Panc1 (cell line): ENCODE measurements at places on chromosomes 7 and 10.

- no peaks in the 10 kb centered on the region for H3K36me3 ChIP-seq
- no peaks in the 10 kb centered on the region for H3K27me3 ChIP-seq
- DNase-seq, result no peak
These were observed 113.7 kb upstream of the ADARB2 start for GRCh38 chr10:1850971-1851527.

DNA sequence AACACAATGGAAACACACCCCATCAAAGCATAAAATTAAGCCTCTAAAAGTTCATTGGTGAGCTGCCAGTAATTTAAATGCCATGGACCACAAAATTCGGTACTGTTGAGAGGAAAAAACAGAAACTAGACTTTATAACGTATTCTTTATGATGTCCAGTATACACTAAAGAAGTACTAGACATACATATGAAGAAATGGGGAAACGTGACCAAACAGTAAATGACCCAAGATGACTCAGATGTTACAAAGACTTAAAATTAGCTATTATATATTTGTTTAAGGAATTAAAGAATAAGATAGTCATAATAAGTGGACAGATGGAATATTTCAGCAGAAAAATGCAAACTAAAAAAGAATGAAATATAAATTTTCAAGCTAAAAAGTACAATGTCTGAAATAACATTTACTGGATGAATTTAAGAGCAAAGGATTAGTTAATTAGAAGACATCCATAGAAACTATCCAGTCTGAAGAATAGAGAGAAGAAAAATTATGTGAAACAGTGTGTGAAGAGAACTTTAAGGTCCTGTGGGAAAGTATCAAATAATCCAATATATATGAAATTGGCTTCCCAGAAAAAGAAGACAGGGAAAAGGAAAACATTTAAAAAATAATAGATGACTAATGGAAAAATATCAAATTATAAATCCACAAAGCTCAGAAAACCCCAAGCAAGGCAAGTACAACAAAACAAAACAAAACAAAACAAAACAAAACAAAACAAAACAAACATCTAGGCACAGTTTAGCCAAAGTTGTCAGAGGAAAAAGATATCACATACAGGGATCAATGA is 69.4 kb downstream of the SAMD9 start:
- H3K27ac ChIP-seq, result peak overlapping the region; percentile 69
- no peaks in the 10 kb centered on the region for H3K27me3 ChIP-seq
- H3K36me3 ChIP-seq, result no peaks in the 10 kb centered on the region
- no peak overlapping the region for H3K4me3 ChIP-seq
- peaks cover 27% of the 10 kb centered on the region for H3K4me1 ChIP-seq

- no peaks in the 10 kb centered on the region for H3K4me1 ChIP-seq
- no peak for DNase-seq
- H3K4me3 ChIP-seq, result no peak overlapping the region
- H3K27ac ChIP-seq, result no peak overlapping the region
- peaks cover 6% of the 10 kb centered on the region for H3K36me3 ChIP-seq
- H3K27me3 ChIP-seq, result no peaks in the 10 kb centered on the region
These were observed 10.1 kb downstream of the PSTK start for GRCh38 chr10:122990278-122990677.

DNA sequence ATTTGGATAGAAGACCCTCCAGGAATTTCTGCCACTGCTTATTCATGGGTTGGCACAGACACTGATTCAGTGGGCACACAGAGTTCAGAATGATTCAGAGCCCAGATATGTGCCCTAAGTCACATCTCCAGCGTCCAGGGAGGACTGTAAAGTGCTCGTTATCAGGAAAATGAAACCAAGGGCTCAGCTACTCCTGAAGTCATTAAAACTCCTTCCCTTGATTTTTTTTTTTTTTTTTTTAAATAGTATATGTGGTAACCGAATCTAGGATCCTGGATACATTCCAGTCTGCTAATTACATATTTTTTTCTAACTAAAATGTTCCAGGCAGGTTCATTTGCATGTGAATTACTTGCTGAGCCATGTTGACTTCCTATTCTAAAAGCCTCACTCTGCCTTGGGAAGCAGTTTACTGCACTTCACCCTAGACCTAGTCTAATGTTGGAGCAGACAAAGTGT is 34.7 kb downstream of the MET start:
- peaks cover 91% of the 10 kb centered on the region for H3K4me1 ChIP-seq
- peak overlapping the region; percentile 91 for H3K27ac ChIP-seq
- peak; percentile 83 for DNase-seq
- peaks cover 4% of the 10 kb centered on the region for H3K36me3 ChIP-seq
- H3K4me3 ChIP-seq, result peak overlapping the region; percentile 26

DNA sequence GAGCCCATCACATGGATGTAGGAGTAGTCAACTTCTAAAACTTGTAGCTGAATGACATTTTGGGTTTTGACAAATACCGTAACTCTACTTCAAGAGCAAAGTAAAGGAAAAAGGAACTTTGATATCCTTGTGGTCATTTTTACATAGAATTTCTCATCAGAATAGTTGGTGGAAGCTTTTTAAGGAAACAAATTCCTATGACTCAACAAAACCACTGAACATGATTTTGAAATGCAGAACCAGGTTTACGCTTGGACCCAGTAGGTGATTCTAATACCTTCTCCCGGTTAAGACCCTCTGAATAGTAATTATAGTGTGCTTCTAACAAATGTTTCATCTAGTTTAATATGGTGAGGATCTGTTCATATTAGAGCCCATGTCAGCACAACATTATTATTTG is 307.8 kb downstream of the GPR37 start:
- no peak for DNase-seq
- H3K36me3 ChIP-seq, result no peaks in the 10 kb centered on the region
- no peak overlapping the region for H3K27ac ChIP-seq
- H3K4me1 ChIP-seq, result no peaks in the 10 kb centered on the region
- no peak overlapping the region for H3K4me3 ChIP-seq

- H3K27ac ChIP-seq, result peak overlapping the region; percentile 65
- no peaks in the 10 kb centered on the region for H3K36me3 ChIP-seq
- H3K4me1 ChIP-seq, result peaks cover 9% of the 10 kb centered on the region
These were observed 26.4 kb upstream of the SRGN start for GRCh38 chr10:69061305-69062161.

GRCh38 chr7:3688071-3688470 is 387.0 kb downstream of the SDK1 start:
- H3K4me3 ChIP-seq, result no peak overlapping the region
- no peak overlapping the region for H3K27ac ChIP-seq
- DNase-seq, result no peak
- H3K4me1 ChIP-seq, result no peaks in the 10 kb centered on the region
- no peaks in the 10 kb centered on the region for H3K36me3 ChIP-seq

DNA sequence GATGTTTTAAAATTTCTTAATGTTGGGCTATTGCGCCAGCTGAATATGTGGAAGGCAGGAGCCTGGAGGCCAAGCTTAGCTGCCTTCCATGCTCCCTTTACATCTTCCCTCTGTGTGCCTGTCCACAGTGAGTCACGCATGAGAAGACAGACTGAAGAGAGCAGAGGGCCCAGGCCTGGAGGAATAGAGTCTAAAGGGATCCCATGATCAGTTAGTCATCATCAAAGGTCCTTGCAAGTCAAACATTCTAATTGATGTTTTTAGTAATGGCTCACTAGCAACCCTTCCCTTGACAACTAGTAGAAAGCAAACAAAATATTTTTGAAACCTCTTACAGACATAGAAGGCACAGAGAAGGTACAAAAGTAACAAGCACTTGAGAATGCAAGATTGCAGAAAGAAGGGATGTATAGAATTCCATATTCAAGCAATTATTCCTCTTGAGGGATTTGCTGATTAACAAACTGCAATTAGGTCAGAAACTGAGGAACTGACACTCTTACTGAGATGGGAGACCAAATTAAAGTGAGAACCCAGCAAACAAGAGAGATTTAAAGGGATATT is 30.7 kb upstream of the APBB1IP start:
- DNase-seq, result peak; percentile 38
- no peak overlapping the region for H3K27ac ChIP-seq
- no peak overlapping the region for H3K4me3 ChIP-seq
- H3K27me3 ChIP-seq, result no peaks in the 10 kb centered on the region

- no peaks in the 10 kb centered on the region for H3K27me3 ChIP-seq
- no peak overlapping the region for H3K4me3 ChIP-seq
- DNase-seq, result no peak
- peaks cover 2% of the 10 kb centered on the region; the same call in 1 of the 2 replicates for H3K4me1 ChIP-seq
- no peak overlapping the region for H3K27ac ChIP-seq
These were observed 3.3 kb downstream of the RADIL start for GRCh38 chr7:4880218-4880617.

- no peak overlapping the region for H3K4me3 ChIP-seq
- H3K27ac ChIP-seq, result no peak overlapping the region
- H3K27me3 ChIP-seq, result no peaks in the 10 kb centered on the region
- H3K4me1 ChIP-seq, result no peaks in the 10 kb centered on the region
- no peak for DNase-seq
These were observed 39.0 kb upstream of the ADRA2A start for GRCh38 chr10:111037858-111038257.

DNA sequence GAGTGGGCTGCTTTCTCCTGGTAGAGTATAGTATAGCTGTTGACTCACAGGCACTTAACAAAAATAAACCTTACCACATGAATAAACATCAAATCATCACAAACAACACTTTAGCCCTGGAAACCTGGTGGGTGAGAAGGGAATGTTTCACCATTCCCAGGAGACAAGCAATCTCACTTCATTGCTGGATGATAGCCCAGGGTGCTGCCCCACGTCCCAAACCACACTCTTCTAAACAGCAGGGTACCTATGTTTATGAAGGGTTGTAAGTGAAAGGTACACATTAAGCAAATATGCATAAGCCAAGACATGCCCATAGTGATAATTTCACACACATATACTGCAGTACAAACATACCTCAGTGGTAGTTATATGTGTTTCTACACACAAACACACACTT is 276.2 kb downstream of the FGFR2 start:
- DNase-seq, result no peak
- no peaks in the 10 kb centered on the region for H3K27me3 ChIP-seq
- H3K36me3 ChIP-seq, result no peaks in the 10 kb centered on the region; the same call in 1 of the 2 replicates
- H3K4me3 ChIP-seq, result no peak overlapping the region

- no peak for DNase-seq
- no peak overlapping the region for H3K27ac ChIP-seq
- no peaks in the 10 kb centered on the region for H3K36me3 ChIP-seq
- no peak overlapping the region for H3K4me3 ChIP-seq
These were observed 21.0 kb upstream of the CCDC71L start for GRCh38 chr7:106681815-106682495.

GRCh38 chr7:69169386-69169785 is 428.9 kb upstream of the AUTS2 start:
- no peaks in the 10 kb centered on the region for H3K4me1 ChIP-seq
- H3K27ac ChIP-seq, result no peak overlapping the region
- H3K36me3 ChIP-seq, result no peaks in the 10 kb centered on the region
- no peak for DNase-seq

DNA sequence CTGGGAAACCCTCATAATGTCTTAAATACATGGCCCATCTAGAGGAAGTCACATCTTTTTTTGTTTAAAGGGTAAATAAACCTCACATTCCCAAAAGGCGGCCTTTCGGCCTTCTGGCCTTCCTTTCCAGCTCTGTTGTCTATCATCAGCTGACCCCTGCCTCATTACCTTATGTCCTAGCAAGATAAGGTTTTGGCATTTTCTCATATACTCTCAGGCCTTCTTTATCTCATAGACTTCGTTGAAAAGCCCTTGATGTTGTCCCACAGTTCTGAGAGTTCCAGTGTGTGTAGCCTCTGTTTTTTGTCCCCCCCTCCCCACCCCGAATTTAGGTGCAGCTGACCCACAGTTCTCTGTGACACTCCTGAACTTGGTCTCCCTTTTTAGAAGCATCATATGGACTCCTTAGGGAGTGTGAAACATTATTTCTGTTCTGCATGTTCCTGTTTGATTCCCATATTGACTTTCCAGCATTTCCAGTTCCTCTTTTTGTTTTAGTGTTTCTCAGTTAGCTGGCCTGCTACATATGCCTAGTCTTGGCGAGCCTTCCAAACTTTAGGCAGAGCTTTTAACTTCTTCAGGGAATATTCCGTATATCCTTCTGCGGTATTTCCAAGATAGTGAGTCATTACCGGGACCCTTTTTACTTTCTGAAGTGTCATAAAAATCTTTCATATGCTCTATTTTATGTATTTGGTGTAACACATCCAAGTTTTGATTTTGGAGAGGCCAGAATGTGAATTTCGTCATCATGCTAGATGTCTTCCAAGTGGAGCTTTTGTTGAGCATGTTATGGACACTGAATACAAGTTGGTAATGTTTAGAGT is 138.5 kb downstream of the LRRC4 start:
- DNase-seq, result no peak
- H3K27me3 ChIP-seq, result no peaks in the 10 kb centered on the region
- no peaks in the 10 kb centered on the region; the same call in 1 of the 2 replicates for H3K36me3 ChIP-seq
- H3K27ac ChIP-seq, result no peak overlapping the region

GRCh38 chr10:116014871-116015582 is 258.0 kb downstream of the GFRA1 start:
- H3K27ac ChIP-seq, result no peak overlapping the region
- no peaks in the 10 kb centered on the region for H3K4me1 ChIP-seq
- no peaks in the 10 kb centered on the region for H3K27me3 ChIP-seq
- DNase-seq, result no peak

DNA sequence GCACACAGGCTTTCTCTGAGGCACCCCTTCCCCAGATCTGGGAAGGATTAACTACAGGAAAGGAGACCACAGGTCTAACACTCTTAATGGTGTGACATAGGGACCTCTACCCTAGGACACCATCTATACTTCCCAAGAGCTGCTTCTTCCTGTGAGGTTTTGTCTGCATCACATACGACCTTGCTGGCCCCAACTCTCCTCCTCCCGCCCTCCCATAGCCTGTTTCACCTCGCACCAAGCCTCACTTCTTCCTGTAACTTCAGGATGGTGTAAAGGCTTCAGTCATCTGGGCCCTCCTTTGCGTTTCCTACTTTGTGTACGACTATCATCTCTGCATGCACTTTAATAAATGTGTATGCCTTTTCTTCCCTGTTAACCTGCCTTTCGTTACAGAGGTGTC is 274.3 kb downstream of the KLF6 start:
- no peak overlapping the region for H3K27ac ChIP-seq
- no peak overlapping the region for H3K4me3 ChIP-seq
- H3K36me3 ChIP-seq, result no peaks in the 10 kb centered on the region
- no peak for DNase-seq
- no peaks in the 10 kb centered on the region for H3K27me3 ChIP-seq

GRCh38 chr10:209357-209756 is 74.1 kb downstream of the ZMYND11 start:
- H3K4me1 ChIP-seq, result no peaks in the 10 kb centered on the region
- no peak overlapping the region for H3K27ac ChIP-seq
- no peak overlapping the region for H3K4me3 ChIP-seq
- peaks cover 4% of the 10 kb centered on the region; the same call in 1 of the 2 replicates for H3K36me3 ChIP-seq

- no peaks in the 10 kb centered on the region for H3K4me1 ChIP-seq
- no peak for DNase-seq
- no peak overlapping the region for H3K4me3 ChIP-seq
- H3K27me3 ChIP-seq, result no peaks in the 10 kb centered on the region
- no peaks in the 10 kb centered on the region for H3K36me3 ChIP-seq
These were observed 20.1 kb downstream of the ASB15 start for GRCh38 chr7:123621707-123622106.

DNA sequence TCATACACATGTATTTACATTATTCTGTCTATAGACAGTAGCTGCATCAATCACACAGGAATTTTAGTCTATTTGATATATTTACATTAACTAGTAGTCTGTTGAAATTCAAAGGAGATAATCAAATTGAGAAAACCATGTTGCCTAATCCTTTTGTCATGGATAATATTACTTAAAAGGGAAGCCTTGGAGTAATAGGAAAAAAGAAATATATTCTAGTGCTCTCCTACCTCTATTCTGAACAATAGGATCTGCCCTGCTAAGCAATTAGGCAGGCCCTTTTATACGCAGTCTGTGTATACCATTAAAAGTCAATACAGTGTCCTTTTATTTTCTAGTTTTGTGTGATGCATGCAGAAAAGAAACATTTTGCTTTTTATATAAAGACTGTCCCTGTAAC is 24.5 kb downstream of the UMAD1 start:
- no peak overlapping the region for H3K27ac ChIP-seq
- H3K4me3 ChIP-seq, result no peak overlapping the region
- H3K4me1 ChIP-seq, result peaks cover 7% of the 10 kb centered on the region; the same call in 1 of the 2 replicates
